ENCODE measurements at places on chromosomes 5 and 9.

DNA sequence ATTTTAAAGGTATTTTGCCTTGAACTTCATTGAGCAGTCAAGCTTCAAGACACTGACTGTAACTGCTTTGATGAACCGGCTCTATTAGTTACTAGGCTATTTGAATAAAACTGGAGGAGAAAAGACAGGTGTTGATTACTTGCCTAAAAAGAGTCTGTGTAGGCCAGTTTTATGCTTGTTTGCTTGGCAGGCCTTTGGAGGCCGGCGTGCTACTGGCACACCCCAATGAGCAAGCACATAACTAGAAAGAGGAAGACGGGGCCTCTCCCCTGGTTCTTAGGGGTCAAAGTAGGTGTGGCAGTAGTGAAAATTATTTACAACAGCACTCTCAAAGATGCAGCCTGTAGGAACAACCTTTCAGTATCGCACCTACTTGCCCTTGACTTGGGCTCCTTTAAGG, 2.1 kb upstream of the ZFR start:
- DNase-seq = no peak

DNA sequence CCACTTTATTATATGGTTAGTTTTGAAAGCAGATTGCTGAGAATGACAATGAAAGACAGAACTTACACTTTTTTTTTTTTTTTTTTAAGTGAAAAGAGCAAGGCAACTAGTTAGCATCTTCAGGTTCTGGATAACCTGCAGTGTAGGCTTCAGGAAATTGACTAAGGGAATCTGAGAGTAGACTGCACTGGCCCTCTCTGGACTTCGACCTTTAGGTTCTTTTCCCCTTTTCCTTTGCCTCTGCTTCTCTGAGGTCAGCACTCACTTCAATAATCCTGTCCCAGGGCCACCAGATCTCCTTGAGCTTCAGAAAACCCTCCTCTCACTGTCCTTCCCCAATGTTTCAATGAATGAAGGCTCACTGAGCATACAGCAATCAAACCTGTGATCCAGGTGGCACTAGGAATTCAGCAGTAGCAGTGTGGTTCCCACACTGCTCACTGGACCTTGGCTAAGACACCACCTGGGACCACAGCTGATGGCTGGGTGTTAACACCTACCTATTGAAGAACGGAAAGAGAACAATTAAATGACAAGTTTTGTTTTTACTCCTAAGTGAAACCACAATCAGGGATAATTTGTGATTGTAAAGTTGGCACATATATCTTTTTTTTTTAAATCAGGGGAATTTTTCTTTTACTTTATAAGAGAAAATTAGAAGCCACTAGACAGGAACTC, 85.8 kb upstream of the IL6ST start:
- no peak for DNase-seq

DNA sequence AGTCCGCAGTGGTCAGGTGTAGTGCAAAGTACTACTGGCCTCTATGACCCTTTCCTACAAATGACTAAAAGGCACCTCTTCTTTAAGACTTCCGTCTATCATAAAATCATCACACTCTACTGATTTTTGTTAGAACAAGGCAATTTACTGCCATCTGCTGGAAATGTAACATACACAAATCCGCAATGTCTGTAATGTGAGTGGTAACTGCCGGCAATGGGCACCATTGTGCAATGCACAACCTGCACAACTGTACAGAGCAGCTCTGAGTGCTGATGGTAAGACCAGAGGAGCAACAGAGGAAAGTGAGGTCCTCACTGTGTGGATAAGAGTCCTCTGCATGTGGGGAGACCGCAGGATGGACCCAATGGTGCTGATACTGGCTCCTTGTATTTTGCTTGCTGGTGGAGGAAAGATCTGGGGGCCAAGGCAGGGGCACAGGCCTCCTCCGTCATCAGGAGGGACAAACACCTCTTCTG, 103.7 kb downstream of the ATPSCKMT start:
- DNase-seq = no peak

DNA sequence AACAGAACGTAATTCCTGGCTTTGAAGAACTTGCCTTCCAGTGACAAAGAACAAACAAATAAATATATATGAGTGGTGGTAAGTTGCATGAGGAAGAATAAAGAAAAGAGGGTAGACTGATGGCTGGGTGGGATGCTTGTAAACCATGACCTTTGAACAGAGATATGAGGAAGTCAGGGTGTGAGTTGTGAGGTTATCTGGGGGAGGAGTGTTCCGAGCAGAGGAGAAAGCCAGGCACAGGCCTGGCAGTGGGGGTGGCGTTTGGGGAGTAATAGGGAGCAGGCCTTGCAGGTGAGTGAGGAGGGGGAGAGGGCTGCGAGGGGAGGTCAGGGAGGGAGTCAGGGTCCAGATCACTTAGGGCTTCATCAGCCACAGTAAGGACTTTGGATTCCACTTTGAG, 213.4 kb downstream of the PTTG1 start:
- DNase-seq = no peak

- no peak for DNase-seq
Observed at GRCh38 chr5:132853323-132853722, 12.9 kb downstream of the GDF9 start.

GRCh38 chr5:98193921-98194760, 579.3 kb upstream of the RGMB start:
- DNase-seq = no peak

DNA sequence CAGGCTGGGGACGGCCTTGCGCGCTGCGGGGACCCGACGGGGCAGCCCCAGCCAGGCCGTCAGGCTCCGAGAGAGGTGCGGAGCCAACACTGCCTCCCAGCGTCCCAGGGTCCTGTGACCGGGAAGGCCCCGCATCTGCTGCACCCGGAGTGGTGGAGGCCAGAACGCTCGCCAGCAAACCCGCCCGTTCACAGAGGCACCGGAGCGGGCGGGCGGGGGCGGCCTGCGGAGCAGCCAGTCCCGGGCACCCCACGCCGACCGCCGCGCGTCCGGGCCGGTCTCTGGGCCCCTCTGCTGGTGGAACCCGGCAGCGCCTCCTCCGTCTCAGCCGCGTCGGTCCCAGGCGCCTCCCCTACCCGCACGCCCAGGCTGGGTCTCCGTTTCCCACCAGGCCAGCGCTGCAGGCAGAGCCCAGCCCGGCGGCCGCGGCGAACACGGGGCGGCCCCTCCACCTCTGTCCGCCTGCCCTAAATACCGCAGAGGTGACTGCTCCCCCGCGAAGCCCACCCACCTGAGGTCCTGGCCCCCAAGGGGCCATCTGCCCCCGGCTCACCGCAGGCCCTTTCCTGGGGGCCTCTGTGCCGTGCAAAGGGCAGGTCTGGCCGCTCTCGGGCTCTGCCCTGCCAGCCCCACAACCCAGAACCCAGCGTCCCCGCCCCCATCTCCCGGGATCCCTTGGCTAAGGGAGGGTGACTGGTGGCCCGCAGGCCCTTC, 15.9 kb downstream of the EXD3 start:
- no peak for DNase-seq

- DNase-seq = no peak
Observed at GRCh38 chr5:147485046-147485445, 24.8 kb downstream of the DPYSL3 start.

DNA sequence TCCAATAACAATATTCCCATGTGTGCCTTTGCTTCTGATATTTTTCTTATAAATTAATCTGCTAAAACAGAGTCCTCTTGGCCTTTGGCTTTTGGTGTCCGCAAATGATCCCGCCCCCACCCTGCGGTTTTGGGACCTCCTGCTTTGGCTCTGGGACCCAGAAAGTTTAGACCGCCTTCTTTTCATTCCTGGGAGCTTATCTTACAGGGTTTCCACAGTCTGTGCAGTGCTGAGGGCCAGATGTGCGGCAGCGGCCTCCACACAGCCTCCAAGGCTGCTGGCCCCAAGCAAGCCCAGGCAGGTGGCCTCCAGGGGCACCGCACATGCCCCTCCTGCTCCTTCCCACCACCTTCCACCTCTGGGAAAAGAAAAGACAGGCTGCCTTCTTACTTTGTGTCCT, 191.5 kb downstream of the ERCC6L2 start:
- DNase-seq = no peak

- no peak for DNase-seq
Observed at GRCh38 chr9:21171351-21171750, 4.9 kb upstream of the IFNA21 start.

- DNase-seq = no peak
Observed at GRCh38 chr9:124372038-124372437, 43.2 kb downstream of the PSMB7 start.

DNA sequence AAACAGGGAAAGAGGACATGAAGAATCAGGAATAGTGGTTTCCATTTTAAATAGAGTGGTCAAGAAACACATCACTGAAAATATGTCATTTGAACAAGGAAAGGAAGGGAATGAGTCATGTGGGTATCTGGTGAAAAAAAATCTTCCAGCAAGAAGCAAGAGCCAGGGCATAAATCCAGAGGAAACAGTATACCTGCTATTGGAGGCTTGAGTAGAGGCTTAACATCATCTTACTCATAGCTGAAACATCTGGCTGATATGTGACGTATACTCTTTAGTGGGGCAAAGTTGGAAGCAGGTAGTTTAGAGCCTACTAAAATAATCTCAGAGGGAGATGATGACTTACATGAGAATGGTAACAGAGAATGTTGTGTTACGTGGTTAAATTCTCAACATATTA, 517.2 kb downstream of the CAAP1 start:
- no peak for DNase-seq

- DNase-seq = no peak
Observed at GRCh38 chr9:121871431-121872025, 220.1 kb downstream of the DAB2IP start.

GRCh38 chr5:101080462-101081240, 177.6 kb upstream of the ST8SIA4 start:
- DNase-seq = no peak

- no peak for DNase-seq
Observed at GRCh38 chr9:82583524-82583923, 479.4 kb downstream of the RASEF start.

DNA sequence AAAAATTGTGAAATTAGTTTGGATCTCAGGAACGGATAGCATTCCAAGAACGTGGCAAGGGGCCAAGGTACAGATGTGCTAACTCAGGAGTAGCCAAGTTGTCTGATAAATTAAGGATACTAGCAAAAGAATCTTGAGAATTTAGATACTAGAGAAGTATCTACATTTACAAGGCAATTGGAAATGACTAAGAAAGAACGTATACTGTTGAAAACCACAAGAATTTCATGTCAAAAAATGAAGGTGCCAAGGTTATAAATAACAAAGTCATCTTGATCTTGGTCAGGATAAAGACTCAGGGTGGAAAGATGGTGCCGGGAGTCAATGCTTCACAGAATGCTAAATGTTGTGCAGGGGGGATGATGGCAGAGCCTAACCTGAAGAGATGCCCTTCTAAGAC, 19.2 kb downstream of the CAPSL start:
- DNase-seq = no peak

DNA sequence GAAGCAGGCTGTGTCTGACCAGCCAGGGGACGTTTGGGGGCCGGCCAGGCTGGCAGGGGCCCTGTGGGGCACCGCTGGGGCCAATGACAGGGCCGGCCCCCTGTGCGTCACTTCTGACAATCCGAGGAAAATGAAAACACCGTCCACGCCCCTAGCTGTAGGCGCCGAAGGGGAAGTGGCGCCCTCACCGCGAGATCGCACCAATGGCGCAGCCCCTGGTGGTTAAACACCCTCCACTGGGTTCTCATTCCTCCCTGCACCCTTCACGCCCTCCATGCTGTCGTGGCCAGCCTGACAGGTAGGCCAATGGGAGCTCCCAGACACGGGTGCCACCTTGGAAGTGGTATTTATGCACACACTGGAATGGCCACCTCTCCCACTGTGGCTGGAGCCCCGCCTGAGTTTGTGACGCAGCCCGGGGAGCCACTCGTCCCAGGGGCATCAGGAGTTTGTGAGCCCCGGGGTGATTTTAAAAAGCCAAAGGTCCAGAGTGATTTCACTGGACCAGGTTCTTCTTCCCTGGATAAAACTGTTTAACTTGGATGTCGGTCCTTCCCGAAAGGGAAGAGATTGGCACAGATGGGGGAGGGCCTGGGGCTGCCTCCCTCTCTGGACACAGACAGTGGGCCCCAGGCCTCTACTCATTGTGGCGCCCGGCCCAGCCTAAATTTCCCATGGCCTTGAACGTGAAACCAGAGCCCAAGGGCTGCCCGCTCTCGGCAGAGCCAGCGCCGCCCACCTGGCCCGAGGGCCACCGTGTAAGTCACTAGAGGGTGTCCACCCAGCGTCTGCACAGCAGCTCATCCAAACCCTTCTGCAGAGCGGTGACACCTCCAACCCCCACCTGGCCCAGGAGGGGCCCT, 49.7 kb downstream of the NKD2 start:
- no peak for DNase-seq

GRCh38 chr9:137320555-137321384, 18.7 kb upstream of the NRARP start:
- peak; percentile 20 for DNase-seq

GRCh38 chr9:19057033-19057432, 7.8 kb downstream of the RRAGA start:
- DNase-seq = no peak

GRCh38 chr5:88089719-88090390, 178.8 kb downstream of the TMEM161B start:
- no peak for DNase-seq

- no peak for DNase-seq
Observed at GRCh38 chr5:14143841-14144585, 871 bp downstream of the TRIO start.

DNA sequence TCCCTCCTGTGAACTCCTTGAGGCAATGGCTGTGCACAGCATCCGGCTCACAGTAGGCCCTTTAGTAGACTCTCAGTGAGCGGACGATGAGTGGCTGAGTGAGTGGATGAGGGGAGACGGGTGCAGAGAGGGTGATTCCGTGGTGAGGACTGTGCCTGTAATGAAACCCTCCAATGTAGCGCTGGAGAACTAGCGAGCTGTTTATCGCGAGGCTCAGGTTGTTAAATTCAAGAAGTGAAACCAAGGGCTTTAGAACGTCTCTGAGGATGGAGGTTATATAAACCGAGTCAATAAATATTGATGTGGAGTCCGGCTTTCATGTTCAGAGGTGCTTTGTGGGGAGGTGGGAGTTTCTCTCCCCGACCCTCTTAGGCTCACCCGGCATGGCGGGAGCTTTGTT, 53.2 kb downstream of the NSG2 start:
- no peak for DNase-seq

DNA sequence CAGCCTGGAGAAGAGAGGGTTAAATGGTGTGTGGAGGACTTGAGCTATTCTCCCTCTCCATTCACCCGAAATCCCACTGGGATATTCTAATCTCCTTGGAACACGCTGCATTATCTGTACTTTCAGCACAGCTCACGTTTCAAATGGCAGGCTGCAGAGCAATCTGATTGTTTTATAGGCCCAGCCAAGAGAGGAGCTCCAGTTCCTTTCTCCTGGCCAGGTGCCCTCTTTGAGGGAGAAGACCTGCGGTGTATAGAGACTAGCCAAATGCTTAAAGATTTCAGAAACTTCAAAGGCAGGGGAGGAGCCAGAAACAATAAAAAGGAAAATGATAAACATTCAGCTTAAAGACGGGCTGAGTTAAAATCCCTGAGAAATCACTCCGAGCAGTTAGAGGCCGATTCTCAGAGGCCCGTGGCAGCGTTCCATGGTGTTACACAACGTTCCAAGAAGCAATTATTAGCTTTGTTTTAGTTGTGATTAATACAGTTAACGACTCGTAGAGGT, 564.0 kb upstream of the KLF4 start:
- peak; percentile 88 for DNase-seq

All from omental fat pad (tissue), 4 donors.